ENCODE measurements at places on chromosomes 1 and 21.

GRCh38 chr1:181894439-181894859 is 167.1 kb downstream of the ZNF648 start:
- DNase-seq = no peak

DNA sequence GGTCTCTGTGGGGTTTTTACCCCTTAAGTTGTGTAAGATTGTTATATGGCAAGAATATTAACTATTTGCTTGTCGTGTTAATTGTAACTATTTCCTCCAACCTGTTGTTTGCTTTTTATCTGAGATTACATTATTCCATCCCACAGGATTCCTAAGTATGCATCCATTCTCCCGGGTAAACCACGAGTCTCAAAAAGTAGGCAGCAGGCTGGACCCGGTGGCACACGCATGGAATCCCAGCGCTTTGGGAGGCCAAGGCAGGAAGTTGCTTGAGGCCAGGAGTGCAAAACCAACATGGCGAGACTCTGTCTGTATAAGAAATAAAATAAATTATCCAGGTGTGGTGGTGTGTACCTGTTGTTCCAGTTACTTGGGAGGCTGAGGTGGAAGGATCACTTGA is 12.6 kb upstream of the RSPO1 start:
- no peak for DNase-seq

GRCh38 chr1:217354895-217355294 is 276.0 kb downstream of the GPATCH2 start:
- DNase-seq = no peak

DNA sequence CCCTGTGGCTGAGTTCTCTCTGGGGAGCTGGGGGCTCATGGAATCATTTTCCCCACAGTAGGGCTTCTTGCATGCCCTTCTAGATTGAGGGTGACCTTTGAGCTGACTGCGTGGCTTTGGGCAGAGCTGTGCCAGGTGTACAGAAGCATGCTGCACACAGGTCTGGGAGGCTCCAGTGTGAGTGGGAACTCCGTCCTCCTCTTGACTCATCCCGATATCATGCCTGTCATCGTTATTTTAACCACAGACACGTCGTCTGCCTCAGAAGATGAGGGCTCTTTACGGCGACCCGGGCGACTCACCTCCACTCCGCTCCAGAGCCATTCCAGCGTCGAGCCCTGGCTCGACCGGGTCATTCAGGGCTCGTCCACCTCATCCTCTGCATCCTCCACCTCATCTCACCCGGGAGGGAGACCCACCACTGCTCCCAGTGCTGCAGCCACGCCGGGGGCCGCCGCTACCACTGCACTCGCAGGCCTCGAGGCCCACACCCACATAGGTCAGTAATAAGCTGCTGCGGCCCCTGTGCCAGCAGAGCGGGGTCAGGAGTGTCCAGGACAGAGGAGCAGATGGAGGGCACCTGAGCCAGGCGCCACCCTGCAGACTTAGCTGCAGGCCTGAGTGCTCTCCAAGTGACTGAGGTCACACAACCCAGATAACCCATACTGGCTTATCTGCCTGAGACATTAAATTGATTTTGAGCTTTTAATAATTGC is 39.8 kb downstream of the DIP2A start:
- no peak for DNase-seq

GRCh38 chr1:110787328-110788071 is 85.4 kb upstream of the CD53 start:
- DNase-seq = no peak

GRCh38 chr1:161817176-161817730 is 51.1 kb downstream of the ATF6 start:
- DNase-seq = no peak

DNA sequence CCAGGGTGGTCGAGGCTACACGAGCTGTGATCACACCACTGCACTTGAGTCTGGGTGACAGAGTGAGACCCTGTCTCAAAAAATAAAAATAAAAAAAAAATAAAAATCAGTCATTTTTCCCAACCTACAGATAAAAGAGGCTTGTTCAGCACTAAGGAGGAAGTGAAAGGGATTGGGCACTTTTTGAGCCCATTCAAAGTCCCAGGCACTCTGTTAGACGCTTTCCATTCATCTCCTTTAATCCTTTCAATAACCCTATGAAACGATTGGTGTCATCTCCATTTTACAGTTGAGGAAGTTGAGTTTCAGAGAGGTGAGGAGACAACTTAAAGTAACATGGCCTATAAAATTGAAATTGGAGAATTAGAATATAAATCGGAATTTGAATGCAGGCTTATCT is 10.4 kb upstream of the AGO4 start:
- no peak for DNase-seq

All from RWPE2 (cell line).